Activated CD8-positive, alpha-beta memory T cell treated with anti-CD3 and anti-CD28 coated beads for 1 hour (primary cell): ENCODE measurements at places on chromosomes 7 and 10.
A peak's percentile ranks its signal among the peaks of the same experiment; 100 is the strongest.

DNA sequence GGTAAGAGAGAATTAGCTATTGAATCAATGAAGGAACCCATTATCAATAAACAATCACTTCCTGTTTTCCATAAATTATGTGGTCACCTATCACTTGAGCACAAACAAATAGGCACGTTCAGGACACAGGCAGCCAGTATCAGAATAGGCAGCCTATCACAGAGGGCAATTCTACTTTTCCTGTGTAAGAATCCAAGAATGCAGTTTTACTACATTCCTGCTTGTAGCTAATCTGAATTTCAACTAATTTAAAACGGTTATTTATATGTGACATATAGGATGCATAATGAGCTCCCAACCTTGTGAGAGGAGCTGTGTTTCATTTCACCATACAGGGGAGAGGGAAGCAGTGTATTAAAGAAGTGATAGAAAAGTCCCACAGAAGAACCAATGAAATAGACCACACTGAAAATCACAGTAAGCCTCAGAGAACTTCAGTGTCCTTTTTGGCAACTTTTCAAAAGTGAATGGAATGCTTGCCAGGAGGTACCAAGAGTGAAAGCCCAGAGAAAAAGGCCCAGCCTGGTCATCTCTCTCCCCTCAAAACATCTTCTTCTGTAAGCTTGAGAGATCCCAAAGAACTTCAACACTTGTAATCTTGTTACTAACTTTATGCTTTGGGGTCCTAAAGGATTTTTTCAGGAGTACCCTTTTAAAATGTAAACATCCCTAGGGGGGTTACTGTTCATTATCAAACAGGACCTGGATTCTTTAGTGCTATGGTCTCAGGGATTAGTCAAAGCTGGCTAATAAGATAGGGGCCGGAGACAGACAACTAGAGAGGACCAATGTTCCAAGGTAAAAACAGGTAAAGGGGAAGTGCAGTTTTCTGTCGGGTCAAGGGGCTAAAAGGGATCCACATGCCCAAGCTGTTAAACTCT lies 1.3 kb downstream of the IMMP2L start:
- DNase-seq, result no peak

GRCh38 chr7:80977751-80978150 lies 58.9 kb upstream of the SEMA3C start:
- no peak for DNase-seq

GRCh38 chr10:78408671-78409472 lies 375.2 kb downstream of the RPS24 start:
- DNase-seq, result no peak

- DNase-seq, result no peak
Observed at GRCh38 chr7:130844811-130845580, 111.0 kb upstream of the KLF14 start.

DNA sequence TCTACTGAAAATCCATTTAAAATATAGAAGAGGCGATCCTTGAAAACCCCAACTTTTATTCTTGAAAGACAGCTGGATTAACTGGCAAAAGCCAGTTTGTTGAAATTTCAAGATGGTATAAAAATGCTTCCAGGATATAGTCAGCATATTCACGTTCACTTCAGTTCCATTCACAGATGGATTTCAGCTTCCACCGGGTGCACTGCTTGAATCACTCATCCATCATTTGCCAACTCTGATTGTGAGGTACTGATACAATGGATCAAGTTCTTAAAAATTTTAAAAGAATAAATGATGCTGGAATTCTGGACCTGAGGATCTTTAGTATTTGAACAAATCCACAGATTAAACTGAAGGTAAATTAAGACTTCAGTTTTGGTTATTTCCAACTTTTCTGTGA lies 2.4 kb downstream of the PURB start:
- no peak for DNase-seq

GRCh38 chr7:140364819-140365218 lies 33.5 kb downstream of the SLC37A3 start:
- DNase-seq, result no peak

DNA sequence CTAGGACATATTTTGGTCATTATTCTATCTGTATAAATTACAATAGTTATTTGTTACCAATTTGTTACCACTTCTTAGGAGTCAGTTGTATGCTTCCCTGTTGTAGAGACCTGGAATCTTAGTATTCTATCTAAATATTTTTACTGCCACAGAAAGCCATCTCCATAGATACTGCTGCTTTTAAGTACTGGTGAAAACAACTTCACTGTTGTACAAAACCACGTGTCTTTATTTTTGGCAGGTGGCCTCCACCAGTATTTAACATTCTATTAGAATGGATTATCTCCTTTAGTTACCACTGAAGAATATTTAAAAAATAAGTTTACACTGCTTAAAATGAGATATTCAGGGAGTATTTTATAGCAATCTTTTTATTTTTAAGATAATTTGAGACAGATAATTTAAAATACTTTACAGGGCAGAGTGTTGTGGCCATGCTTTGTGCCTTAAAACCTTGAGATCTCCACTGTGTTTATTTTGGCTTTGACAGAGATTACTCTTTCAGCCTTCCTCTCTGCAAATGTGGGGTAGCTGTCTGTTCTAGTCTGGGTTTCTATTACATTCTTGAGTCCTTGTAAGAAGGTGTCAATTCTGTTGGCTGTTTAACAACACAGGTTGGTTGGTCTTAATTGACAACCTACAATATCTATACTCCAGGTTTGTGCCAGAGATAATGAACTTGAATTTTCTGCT lies 185.6 kb downstream of the LRRC4 start:
- no peak for DNase-seq

GRCh38 chr7:46651070-46651469 lies 730.0 kb upstream of the IGFBP3 start:
- DNase-seq, result no peak

DNA sequence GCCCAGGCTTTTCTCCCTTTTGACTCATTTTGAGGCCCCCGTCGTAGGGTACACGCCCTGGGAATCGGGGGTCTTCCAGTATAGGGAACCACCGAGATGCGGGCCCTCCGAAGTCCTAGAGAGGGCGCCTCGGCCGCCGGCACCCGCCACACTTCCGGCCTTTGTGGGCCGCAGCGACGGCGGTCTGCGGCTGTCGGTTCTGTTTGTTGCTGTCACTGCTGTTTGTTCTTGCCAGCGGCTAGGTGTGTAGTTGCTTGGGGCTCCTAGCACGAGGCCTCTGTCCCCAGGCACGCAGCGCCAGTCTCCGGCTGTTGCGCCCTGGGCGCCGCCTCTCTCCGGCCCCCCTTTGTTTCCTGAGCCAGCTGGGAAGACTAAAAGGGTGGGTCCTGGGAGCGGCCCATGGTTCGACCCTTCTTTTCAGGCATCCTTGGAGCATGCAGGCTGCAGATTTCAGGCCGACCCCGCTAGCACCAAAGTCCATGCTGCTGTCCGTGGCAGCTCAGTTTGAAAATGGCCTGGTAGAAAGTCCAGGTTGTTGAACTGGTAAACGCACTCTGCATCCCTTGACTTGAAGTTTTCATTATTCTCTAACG lies 17.8 kb upstream of the ZKSCAN1 start:
- peak; percentile 20 for DNase-seq

DNA sequence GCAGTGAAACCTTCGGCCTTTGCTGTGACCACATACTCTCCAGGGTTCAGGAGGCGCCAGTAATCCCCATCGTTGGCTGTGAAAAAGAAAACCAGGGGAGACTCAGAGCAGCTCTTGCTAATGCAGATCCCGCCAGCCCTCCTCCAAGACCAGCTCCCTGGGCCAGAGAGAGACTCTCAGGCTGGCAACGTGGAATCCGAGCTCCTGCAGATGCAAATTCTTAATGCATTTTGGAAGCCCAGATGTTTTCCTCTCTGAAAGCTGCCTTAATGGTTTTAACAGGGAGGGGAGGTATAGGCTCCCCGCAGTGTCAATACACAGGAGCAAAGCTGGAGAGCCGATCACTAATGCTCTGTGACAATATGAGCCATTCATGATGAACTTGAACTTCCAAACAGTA lies 80.8 kb downstream of the GPR26 start:
- no peak for DNase-seq

DNA sequence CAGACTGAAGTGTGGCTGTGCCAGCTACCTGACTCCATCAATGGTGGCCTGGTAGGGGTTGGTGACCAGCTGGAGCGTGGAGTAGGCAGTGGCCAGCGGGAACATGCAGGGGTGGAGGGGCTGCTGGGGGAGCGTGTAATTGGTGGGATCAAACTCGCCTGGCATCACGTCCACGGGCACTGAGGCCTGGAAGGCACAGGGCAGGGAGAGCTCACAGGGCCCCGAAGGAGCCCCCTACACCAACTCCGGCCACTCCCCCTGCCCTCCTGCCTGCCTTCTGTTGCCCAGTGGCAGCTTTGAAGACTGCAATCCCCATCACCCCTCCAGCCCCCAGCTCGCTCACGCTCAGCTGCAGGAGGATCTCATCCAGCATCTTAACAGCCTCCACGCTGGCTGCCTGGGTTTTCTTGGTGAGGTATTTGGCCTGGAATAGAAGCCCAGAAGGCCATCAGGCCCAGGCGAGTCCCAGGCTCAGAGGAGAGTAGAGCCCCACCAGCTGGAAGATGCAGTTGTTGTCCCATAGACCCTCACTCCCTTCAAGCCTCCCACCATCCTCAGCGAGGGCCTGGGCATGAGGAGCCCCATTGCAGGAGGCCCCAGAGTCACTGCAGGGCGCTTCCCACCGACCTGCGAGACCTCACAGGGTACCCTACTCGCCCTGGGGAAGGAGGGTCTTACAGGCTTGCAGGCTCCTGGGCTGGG lies 7.1 kb downstream of the POLD2 start:
- no peak for DNase-seq

DNA sequence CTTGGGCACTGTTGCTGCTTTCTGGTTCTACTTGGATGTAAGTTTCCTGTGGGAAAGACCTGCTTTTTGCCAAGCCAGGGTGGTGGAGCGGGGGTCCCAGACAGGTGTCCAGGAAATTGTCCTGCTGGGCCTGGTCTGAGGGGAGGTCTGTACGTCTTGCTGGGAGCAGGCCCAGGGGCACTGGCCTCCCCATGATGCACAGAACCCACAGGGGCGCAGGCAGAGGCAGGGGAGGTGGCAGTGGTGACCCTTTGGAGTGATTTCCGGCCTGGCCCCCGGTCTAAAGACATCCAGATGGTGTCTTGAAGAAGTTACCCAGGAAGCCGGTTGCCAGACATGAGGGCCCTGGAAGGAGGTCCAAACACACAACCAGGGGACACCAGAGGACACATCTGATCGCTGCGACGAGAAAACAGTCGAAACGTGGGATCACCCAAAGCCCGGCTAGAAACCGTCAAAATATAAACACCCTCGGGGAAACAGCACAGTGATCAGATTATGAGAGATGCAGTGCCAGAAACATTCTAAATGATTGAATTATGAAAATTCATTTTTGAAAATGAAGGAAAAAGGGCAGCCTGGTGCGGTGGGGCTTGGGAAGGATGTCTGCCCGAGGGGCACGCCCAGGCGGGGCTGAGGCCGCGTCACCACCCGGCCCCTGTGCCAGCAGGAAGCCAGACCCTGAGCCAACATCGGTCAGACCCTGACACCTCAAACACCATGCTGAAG lies 59.6 kb downstream of the TMEM270 start:
- no peak for DNase-seq

DNA sequence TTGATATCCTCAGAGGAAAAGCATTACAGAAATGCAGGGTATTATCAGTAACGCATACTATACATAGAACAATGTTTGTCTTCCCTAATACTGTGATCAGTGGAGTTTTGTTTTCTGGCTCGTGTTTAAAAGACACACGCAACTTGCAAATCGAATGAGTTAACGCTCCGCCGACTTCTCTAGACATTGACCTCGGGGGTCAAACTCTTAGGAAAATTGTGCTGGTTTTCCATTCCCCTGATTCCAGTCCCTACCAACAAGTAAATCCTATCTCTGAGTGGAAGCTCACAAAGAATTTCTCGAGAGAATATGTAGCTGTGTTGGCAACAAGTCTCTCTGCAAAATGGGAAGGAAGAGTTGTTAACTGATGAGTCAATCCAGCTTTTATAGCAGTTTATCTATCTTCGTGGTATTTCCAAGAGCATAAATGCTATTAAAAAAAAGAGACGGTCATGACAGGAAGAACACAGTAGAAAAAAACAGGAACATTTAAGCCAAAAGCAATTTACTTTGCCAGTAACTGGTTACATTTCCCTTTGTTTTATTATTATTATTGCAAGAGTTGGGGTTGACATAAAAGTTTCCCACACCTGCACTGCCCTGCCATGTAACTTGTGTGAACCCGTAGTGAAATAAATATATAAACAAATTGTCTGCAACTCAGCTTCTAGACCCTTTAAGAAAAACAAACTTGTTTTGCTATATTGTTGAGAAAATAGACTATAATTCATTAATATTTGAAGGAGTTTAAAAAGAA lies 144.4 kb downstream of the ARID5B start:
- no peak for DNase-seq

DNA sequence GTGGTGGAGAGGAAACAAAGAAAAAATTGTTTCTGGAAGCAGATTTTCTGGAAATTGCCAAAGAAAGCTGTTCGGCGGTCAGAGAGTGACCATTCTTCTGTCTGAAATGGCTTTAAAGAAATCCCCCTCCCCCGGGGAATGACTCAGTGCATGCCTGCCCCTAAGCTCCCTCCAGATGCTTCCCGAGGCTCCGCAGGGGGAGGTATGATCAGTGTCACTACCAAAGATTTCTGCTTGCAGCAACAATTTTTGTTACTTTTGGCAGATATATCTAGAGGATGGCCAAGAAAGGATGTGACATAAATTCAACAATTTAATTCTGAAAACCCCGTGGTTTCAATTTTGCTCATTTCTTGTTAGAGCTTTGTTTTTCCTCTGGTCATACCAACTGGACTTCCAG lies 163.9 kb downstream of the JCAD start:
- DNase-seq, result no peak

DNA sequence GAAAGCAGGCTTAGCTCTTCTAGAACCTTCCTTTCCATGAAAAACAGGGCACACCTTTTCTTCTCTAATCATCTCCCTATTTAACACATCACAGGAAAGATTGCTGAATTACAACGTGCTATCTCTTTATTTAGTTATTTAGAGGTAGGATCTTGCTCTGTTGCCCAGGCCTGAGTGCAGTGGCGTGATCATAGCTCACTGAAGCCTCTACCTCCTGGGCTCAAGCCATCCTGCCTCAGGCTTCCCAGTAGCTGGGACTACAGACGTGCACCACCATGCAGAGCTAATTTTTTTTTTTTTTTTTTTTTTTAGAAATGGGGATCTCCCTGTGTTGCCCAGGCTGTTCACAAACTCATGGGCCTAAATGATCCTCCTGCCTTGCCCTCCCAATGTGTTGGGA lies 251.2 kb downstream of the PRPF18 start:
- DNase-seq, result no peak

DNA sequence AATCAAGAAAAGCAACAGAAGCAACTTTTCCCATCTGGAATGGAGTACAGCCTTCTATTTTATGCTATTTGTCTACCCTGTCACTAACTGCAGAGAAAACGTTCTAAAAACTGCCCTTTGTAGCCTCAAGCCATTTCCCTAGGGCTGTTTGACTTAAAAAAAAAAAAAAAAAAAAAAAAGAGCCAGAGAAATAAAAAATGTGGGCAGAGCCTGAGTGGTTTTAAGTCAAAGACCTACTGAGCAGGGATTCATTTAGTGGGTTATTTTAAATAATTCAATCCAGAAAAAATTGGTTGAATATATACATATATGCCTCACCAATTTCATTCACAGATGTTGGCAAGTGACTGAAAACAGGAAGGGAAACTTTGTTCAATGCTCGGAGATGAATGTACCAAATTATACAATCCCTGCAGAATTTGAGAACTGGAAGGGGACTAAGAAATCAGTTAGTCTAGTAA lies 75.2 kb downstream of the PPP1R3C start:
- no peak for DNase-seq

GRCh38 chr10:108791794-108792474 lies 1131.4 kb downstream of the XPNPEP1 start:
- DNase-seq, result no peak
